Natural killer cell treated with Interleukin-12 subunit alpha and Interleukin-12 subunit beta and Interleukin-15 and Interleukin-18, amount 100 ng/mL, for 72 hours (primary cell): ENCODE measurements at places on chromosomes 4 and X. TPM values are rescaled to one million over a fixed set of nuclear protein-coding genes. Genes with fewer than 3 reads are reported as not detected.

DNA sequence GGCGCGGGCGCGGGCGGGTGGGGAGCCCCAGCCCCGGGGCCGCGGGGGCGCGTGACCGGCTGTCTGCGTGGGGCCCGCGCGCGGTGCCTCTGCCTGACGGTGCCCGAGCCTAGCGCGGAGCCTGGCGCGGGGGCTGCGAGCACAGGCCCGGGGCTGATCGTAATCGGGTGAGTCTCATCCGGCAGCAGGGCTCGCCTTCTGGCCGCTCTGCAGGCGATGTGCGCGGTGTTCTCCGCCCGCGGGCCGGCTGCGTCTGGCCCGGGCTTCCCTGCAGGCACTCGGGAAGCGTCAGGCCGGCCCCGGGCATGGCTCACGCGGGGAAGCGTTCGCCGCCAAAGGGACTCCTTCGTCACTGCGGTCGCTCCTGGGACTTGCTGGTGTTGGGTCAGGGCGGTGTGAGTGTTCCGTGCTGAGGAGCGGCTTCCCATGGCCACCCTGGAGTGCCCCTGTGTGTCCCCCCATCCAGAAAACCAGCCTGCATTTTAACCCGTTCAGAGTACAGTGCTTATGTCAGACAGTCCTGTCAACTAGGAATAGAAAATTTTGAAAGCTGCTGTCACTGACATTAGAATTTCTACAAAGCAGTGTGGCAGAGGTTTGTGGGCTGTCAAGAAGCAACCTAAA, 40.6 kb downstream of the FAM149A start:
- no peak for DNase-seq

DNA sequence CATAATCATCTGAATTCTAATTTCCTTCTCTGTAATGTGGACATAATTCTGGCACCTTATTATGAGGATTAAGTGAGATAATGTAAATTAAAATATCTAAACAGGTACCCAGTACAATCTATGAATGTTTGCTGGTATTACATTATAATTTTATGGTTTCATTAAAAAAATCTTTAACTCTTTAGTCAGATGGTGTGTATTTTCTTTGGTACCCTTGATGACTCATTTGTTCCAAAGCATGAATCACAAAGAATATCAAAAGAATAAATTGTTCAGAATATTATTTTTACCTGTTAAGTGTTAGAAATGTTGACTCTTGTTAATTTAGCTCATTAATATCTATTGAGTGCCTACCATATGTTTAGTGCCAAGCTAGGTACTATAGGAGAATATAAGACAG, 74.3 kb downstream of the SNX25 start:
- DNase-seq, result no peak

- DNase-seq, result no peak
These were observed 389.0 kb upstream of the ZFP42 start for GRCh38 chr4:187606581-187606980.

UVSSA gene
- 25.1 TPM for total RNA-seq

DCAF12L2 gene
- not detected for total RNA-seq

P2RY4 gene
- total RNA-seq, result 0.40 TPM
